NCI-H1930 (cell line): ENCODE measurements at places on chromosomes 3 and 15.

DNA sequence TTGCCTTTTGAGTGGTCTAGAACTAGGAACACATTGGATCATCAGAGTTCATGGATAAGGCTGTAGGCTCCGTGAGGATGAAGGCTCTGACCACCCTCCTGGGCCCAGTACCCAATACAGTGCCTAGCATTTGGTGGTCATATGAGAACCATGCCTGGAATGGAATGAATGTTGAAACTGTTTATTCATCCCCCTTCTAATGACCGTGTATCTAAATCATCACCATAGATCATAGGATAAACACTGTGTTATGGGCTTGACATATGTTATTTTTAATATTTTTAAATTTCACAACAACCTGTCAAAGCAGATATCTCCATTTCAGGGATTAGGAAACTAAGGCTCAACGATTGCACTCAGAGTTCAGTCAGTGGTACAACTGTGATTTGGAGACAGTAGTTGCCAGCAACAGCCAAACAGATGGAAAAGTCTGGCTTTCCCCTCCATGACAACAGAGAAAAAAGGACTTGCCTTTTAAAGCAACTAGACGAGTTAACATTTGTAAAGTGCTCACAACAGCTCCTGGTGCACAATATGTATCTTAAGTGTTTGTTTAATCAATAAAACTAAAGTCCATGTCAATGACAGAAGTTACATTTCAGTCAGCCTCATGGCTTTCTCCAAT is 89.6 kb downstream of the TMEM266 start:
- no peak for DNase-seq

- no peak for DNase-seq
These were observed 29.3 kb upstream of the SLC28A1 start for GRCh38 chr15:84855136-84855535.

GRCh38 chr3:107082527-107082926 is 294.7 kb upstream of the CCDC54 start:
- DNase-seq = no peak

DNA sequence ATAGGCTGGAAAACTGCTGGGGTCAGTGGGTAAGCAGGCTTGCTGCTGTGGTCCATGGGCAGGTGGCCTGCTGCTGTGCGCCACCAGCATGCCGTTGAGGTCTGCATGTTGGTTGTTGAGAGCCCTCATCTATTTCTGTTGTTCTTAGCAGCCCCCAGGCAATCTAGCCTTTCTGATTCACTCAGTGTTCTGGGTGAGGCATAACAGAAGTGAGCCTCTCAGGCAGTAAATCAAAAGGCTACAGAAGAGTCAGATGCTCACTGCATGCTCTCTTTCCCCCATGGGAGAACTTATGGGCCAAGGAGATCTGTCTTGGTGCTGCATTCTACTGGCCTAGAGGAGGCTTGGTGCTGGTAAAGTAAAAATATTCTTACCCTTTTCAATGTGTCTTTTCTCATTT is 67.8 kb upstream of the ATP10A start:
- no peak for DNase-seq

DNA sequence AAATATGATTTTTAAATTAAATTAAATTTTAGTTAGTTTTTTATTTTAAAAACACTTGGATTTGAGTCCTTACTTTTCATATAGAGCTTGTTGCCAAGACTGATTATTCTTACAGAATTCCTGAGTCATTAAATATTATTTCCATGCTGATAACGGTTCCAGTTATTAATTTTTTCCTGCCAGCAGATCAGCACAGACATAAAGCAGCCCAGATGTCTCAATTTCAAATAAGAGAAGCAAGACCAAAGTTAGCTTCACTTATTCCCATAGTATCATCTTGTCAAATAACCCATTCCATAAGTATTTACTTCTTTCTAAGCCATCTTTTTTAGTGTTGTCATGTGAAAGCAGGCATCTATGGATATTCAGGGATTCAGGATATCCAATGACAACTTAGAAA is 75.3 kb downstream of the SSR3 start:
- no peak for DNase-seq

- DNase-seq = no peak
These were observed 145.1 kb downstream of the LPP start for GRCh38 chr3:188299068-188299467.

DNA sequence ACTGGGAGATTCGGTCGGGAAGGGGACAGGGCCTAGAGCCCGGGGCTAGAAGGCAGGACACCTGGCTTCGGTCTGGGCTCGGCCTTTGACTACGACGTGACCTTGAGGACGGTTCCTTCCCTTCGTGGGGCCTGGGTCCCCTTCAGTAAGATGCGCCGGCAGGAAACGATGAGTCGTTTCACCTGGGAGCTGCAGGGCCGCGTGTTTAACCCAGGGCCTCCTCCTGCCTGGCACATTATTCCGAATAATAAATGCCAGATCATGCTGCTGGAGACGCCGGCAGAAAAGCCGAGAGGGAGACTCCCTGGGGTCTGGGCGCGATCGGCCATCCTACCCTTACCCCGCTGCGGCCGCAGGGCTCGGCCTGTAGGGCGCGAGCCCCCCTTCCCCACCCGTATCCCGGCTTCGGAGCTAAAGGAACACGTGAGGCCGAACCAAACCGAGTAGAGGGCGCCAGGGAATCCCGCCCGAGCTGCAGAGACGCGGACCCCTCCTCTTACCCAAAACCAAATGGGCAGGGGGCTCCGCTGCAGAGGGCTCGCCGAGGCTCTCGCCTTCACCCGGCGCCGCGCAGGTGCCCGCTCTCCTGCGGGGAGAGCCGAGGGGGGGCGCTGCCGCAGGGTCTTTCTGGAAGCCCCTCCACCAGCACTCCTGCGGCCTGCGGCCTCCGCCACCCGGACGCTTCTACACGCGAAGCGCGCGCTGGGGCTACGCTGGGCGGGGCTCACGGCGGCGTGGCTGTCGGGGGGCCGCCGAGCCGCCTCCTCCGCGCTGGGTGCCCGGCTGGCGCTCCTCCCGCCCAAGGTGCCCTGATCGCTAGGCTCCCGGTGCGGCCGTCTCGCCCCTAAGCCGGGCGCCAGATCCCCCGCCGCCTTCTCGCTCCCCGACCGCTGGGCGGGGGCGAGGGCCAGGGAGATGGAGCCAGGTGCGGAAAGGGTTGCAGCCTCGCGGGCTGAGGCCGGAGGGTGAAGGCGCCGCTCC is at the start of gene BDH1:
Gene BDH1 (minus strand): TSS at position 688 of the 981 bp plus-strand sequence. CDS start 9,525 bp downstream, outside the sequence.
- DNase-seq = peak; percentile 72

- no peak for DNase-seq
These were observed 4.1 kb upstream of the GCSAM start for GRCh38 chr3:112136959-112137693.

GRCh38 chr3:195693428-195694216 is 27.2 kb upstream of the MUC20 start:
- no peak for DNase-seq

- no peak for DNase-seq
These were observed 36.6 kb upstream of the ARID3B start for GRCh38 chr15:74504418-74504817.

GRCh38 chr3:152539191-152539764 is 270.5 kb downstream of the MBNL1 start:
- no peak for DNase-seq

- DNase-seq = no peak
These were observed 534.3 kb downstream of the ROBO1 start for GRCh38 chr3:79233431-79234060.

- no peak for DNase-seq
These were observed 267.0 kb downstream of the ZMAT3 start for GRCh38 chr3:178804606-178805005.

DNA sequence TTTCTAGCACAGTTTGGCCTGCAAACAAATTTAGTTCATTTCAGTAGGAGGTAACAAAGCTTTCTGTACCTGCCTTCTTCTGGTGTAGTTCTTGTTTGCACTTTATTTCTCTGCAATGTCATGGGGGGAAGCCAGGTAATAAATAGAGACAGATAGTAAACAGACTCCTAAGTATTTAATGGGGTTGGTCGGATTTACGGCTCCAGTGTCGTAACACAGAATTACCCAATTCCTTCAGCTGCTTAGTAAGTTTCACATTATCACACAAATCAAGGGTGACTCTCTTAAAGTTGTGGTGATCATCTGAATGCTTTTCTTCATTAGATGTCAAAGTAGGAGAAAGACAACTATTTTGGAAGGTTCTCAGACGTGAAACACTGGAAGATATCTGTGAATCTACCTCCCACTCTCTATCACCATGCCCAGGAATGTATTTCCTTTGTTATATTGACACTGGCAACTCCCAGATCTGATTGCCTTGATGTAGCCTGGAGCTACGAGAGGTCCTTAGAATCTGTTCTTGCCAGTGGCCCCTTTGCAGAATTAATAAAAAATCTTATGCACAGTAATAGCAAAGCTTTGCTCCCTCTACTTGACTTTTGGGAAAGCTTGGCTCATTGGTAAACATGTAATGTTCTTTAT is 25.0 kb upstream of the TMC3 start:
- no peak for DNase-seq

DNA sequence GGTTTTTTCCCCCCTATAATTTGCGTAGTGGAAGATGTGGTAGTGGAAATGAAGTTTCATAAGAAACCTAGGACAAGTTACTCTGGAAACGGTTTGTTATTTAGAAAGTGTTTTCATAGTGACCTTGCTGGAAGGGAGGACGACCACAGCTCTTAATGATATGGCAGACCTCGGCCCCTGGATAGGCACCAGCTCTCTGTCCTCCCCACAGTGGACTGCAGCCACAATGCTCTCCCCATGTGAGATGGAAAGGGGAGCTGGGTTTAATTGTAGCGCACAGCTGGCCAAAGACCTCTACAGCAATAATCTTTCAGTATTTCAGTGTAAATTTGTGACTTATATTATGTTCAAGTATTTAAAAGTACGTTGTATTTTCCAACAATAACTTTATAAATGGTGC is 151.2 kb downstream of the PLCL2 start:
- DNase-seq = no peak

- no peak for DNase-seq
These were observed 78.2 kb downstream of the CYP19A1 start for GRCh38 chr15:51260202-51260601.

DNA sequence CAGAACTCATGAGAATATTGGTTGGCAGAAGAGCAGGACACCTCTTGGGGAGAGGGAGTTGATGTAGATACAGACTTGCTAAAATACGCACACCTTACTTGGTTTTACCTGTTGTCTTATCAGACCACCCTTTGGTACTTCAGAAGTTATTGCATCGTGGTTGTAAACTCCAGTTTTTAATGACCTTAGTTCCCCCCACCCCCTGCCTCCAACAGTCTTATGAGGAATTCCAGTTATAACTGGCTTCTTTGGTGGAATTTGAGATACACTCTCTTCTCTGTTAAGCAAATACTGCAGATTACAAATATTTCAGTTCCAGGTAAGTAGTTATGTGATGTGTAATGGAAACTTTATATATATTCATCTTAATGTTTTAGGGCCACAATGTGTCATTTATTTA is 5.0 kb downstream of the SLC25A38 start:
- DNase-seq = no peak

- no peak for DNase-seq
These were observed 24.9 kb downstream of the EMC7 start for GRCh38 chr15:34076785-34077184.

GRCh38 chr3:69448877-69449276 is 63.0 kb upstream of the FRMD4B start:
- no peak for DNase-seq

GRCh38 chr3:46671541-46672348 is 21.7 kb downstream of the ALS2CL start:
- DNase-seq = no peak

- no peak for DNase-seq
These were observed 22.5 kb downstream of the LRTM1 start for GRCh38 chr3:54905261-54905888.

- DNase-seq = no peak
These were observed 184.0 kb downstream of the IGSF11 start for GRCh38 chr3:118850687-118851086.

DNA sequence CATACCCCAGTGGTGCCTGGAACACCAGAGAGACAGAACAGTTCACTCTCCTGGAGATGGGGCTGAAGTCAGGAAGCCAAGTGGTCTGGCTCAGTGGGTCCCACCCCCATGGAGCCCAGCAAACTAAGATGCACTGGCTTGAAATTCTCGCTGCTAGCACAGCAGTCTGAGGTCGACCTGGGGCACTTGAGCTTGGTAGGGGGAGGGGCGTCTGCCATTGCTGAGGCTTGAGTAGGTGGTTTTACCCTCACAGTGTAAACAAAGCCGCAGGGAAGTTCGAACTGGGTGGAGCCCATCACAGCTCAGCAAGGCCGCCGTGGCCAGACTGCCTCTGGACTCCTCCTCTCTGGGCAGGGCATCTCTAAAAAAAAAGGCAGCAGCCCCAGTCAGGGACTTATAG is 272.0 kb downstream of the KLF13 start:
- no peak for DNase-seq

GRCh38 chr15:52790941-52791751 is 1.0 kb upstream of the ONECUT1 start:
- DNase-seq = peak; percentile 42

GRCh38 chr3:29597376-29598008 is 316.6 kb downstream of the RBMS3 start:
- DNase-seq = no peak

DNA sequence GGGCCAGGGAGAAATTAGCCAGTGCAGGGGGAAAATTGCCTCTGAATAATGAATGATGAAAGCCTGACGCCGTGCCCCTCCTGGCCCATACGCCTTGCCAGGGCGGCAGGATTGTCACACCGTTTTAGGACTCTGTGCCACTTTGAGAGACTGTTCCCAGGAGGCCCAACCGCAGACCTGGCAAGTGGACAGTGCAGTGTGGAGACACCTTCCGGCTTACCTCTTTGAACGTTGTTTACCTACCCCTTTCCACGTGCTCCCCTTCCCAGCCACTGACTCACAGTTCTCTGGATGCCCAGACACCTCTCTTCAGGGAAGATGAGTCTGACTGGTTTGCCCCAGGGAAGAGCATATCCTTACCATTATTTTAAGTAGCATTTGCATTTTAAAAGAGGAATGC is 84.0 kb upstream of the PXYLP1 start:
- DNase-seq = no peak

DNA sequence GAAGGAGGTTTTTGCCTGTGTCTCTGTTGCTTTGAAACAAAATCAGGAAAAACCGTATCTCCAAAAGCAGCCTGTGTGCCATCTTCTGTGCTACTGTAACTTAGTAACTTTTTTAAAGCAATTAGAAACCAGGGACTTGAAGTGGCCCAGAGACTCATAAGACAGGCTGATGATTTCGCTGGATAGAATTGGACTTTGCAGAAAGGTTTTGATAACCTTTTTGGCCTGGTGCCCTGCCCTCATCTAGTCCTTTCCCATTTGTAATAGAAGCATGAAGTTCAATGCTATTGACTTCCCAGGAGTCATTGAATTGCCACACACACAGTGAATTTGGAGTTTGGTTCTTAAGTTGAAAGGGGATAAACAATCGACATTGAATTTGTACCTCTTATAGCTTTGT is 157.2 kb downstream of the PTPRG start:
- no peak for DNase-seq
